Vagina (tissue), 2 donors: ENCODE measurements at places on chromosomes 13 and 19.

- H3K27ac ChIP-seq, result no peak overlapping the region
- no peak for DNase-seq
- H3K36me3 ChIP-seq, result no peaks in the 10 kb centered on the region
- no peak overlapping the region for H3K4me3 ChIP-seq
These were observed 155.8 kb downstream of the TEX29 start for GRCh38 chr13:111476197-111476596.

- peaks cover 3% of the 10 kb centered on the region for H3K27me3 ChIP-seq
- peaks cover 7% of the 10 kb centered on the region for H3K4me1 ChIP-seq
- no peak for DNase-seq
- H3K27ac ChIP-seq, result no peak overlapping the region
- no peak overlapping the region for H3K4me3 ChIP-seq
These were observed 305.2 kb upstream of the ZNF507 start for GRCh38 chr19:32040236-32040635.

DNA sequence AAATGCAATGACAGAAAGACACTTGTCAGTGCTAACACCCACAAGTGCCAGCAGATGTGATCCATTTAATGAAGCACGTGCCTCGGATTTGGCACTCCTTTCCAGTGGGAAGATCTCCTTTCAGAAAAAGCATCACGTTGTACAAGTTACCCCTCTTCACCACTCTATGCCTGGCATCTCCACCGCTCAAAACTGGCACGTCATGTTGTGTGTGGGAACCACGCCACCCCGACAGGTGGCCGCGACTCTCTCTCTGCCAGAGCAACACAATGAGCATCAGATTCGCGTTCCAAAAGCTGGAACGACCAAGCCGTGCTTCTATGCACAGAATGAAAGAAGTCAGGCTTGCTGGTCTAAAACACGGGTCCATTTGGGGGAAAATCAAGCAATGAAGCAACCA lies 24.3 kb downstream of the TMTC4 start:
- no peak overlapping the region for H3K27ac ChIP-seq
- no peak overlapping the region for H3K4me3 ChIP-seq
- H3K27me3 ChIP-seq, result no peaks in the 10 kb centered on the region
- H3K36me3 ChIP-seq, result peaks cover 16% of the 10 kb centered on the region
- no peak for DNase-seq

DNA sequence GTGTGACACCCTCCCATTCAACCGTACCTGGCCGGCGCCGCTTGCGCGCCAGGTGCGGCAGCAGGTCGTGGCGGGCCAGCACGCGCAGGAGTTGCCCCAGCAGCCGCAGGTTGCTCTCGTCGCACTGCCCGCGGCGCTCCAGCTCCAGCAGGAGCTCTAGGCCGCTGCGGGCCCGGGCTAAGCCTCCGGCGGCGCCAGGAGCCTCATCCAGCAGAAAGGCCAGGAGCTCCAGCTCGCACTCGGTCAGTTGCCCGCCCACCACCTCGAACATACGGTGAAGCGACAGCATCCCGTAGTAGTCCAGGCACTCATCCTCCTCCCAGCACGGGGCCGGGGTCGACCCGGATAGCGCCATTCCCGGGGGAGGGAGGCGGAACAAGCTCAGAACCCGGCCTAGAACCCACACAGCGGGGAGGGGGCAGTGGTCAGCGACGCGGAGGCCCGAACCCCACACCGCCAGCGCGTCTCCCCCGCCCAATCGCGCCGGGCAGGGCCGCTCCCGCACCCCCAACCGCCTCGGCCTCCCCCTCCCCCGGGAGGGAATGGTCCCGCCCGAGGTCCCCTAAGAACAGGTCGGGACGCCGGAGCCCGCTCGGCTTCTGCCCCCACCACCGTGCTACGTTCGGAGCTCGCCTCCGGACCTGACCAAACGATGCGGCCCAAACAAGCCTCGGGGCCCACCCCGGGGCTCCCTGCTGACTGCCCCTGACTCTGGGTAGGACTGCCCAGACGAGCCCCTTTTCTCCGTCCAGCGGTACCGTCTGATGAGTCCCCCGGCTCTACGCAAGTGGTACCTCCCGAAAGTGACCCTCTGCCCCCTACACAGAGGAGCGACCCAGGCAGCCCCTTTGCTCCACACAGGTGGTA lies 591 bp downstream of the DEDD2 start:
- peak overlapping the region; percentile 95 for H3K27ac ChIP-seq
- no peaks in the 10 kb centered on the region for H3K27me3 ChIP-seq
- H3K4me1 ChIP-seq, result peaks cover 71% of the 10 kb centered on the region
- DNase-seq, result no peak

DNA sequence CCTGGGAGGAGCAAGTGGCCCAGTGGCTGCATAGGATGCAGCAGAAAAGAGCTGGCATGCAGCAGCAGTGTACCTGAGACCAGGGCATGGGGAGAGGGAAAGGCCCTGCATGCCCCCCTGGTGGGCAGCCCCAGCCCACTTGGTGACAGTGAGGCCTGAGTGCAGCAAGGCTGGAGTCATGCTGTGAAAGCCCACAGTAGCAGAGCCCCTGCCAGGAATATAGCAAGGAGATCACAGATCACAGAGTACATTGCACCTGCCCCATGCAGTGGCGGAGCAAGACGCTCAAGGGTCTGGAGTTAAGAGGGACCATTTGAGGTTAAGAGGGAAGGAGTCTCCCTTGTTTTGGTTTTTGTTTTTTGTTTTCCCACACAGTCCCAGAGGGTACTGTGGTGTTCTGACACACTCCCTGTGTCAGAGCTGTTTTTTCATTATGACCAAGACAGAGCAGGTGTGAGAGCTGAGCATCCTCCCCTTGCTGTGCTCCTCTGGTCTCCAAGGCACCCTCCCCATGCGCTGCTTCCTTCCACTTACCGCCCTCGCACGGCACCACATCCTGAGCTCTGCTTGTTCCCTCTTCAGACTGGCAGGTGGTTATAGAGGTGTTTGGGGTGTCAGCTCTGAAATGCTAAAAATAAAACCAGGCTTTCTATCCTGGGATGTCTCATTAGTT lies 85.0 kb upstream of the UBL3 start:
- no peaks in the 10 kb centered on the region for H3K27me3 ChIP-seq
- no peaks in the 10 kb centered on the region for H3K4me1 ChIP-seq
- H3K27ac ChIP-seq, result no peak overlapping the region
- DNase-seq, result no peak
- H3K36me3 ChIP-seq, result no peaks in the 10 kb centered on the region

DNA sequence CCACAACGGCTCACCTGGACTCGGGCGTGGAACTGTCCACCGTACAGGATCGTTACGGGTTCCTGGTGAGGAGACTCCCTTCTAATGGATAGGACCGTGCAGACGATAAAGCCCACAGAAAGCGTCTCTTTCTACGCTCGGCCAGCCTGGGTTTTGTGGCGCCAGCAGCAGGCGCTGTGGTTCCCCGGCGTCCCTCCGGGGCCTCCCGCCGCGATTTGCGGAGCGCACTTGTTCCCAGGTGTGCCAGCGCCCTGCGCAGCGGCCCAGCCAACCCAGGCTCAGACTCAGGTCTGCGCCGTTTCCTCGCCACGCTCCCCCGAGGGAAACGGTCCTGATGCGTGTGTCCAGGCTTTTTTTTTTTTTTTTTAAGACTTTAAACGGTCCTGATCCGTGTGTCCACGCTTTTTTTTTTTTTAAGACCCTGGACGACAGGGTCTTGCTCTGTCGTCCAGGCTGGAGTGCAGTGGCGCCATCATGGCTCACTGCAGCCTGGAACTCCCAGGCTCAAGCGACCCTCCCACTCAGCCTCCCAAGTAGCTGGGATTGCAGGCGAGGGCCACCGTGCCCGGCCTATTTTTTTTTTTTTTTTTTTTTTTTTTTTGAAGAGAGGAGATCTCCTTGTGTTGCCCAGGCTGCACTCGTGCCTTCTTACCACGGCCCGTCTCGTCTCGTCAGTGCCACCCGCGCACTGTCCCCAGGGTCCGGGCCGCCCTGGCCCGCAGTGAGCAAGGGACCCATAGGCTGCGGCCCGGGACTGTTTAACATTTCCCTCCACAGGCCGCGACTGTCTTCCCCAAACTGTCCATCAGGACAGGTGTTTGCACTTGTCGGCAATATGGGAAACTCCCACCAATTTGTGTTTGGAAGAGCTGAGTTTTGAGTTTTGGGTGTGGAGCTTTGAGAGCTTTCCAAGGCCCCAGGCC lies 23.8 kb downstream of the GJA3 start:
- H3K27me3 ChIP-seq, result no peaks in the 10 kb centered on the region
- H3K4me3 ChIP-seq, result no peak overlapping the region
- no peak overlapping the region for H3K27ac ChIP-seq
- peak; percentile 62 for DNase-seq
- no peaks in the 10 kb centered on the region for H3K36me3 ChIP-seq

GRCh38 chr13:50457415-50458393 lies 385.8 kb downstream of the DLEU7 start:
- H3K4me1 ChIP-seq, result peaks cover 8% of the 10 kb centered on the region
- H3K27ac ChIP-seq, result no peak overlapping the region
- no peak overlapping the region for H3K4me3 ChIP-seq
- no peak for DNase-seq
- H3K27me3 ChIP-seq, result no peaks in the 10 kb centered on the region

DNA sequence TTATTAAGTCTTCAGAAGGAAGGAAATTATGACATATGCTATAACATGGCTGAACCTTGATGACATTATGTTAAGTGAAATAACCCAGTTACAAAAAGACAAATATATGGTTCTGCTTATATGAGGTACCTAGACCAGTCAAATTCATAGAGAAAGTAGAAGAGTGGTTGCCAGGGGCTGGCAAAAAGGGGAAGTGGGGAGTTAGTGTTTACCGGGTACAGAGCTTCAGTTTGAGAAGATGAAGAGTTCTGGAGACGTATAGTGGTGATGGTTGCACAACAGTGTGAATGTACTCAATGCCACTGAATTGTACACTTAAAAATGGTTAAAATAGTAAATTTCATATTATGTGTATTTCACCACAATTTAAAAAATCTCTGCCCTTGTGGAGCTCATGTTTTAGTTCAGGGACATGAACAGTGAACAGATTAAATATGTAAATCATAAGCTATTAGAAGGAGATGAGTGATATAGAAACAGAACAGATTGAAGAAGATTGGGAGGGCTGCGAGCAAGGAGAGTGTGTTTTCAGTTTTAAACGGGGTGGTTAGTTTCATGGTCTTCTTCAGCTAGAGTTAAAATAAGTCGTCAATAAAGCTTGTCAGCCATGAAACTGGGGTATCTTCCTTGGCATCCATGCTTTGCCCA lies 355.2 kb downstream of the KCNRG start:
- no peaks in the 10 kb centered on the region for H3K27me3 ChIP-seq
- no peaks in the 10 kb centered on the region for H3K4me1 ChIP-seq
